ENCODE measurements at places on chromosomes 16 and 17. TPM values are rescaled to one million over a fixed set of nuclear protein-coding genes. Genes with fewer than 3 reads are reported as not detected.

Gene FBXW10B
- total RNA-seq: 0.19 TPM

Gene CD300LG
- total RNA-seq: 1.2 TPM

DNA sequence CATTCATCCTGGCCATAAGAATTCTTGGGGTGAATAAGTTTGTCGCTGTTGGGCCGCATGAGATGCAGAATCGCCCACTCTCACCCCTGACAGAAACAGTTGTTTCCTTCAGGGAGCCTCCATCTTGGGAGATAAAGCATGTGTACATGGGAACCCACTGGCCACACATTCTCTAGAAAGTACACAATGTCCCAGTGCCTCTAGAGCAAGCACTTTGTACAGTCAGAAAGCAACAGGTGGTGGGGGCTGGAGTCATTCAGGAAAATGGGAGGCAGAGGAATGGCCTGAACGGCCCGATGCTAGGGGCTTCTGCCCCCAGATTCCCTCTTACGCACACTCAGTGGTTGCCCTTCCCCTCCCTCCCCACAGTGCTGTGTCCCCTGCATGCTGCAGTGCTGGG, 16.1 kb downstream of the ACE start:
- H3K4me1 ChIP-seq: peaks cover 20% of the 10 kb centered on the region
- H3K27me3 ChIP-seq: no peaks in the 10 kb centered on the region
- no peaks in the 10 kb centered on the region for H3K36me3 ChIP-seq
- no peak overlapping the region for H3K4me3 ChIP-seq

Gene TBC1D3
- total RNA-seq: not detected

- H3K4me3 ChIP-seq: no peak overlapping the region
- H3K36me3 ChIP-seq: no peaks in the 10 kb centered on the region
- H3K4me1 ChIP-seq: no peaks in the 10 kb centered on the region
- no peak for DNase-seq
- no peaks in the 10 kb centered on the region for H3K27me3 ChIP-seq
These were observed 228.8 kb downstream of the SLC39A11 start for GRCh38 chr17:72863526-72864211.

Gene OTOP3
- total RNA-seq: not detected

Gene RPS6KB1
- total RNA-seq: 34.8 TPM

- no peaks in the 10 kb centered on the region for H3K27me3 ChIP-seq
- H3K4me1 ChIP-seq: no peaks in the 10 kb centered on the region
- H3K36me3 ChIP-seq: no peaks in the 10 kb centered on the region
- DNase-seq: no peak
These were observed 236.4 kb downstream of the BCAS3 start for GRCh38 chr17:60914078-60914477.

DNA sequence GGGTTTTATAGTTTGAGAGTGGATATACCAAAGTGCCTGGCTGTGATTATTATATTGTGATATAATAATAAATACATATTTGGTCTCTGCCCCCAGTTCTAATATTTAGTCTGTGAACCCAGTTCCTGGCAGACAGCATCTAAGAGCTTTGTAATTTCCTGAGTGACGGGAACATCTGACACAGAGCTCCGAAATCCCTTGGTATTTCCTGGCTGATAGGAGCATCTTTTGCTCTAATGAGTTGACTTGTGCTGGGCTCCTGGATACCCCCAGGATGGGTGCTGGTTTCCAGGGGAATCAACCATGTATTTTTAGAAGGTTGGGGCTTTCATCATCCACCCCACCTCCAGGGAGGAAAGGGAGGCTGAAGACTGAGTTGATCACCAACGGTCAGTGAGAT, 187.3 kb downstream of the CDH13 start:
- no peak overlapping the region for H3K4me3 ChIP-seq
- no peak for DNase-seq
- H3K4me1 ChIP-seq: no peaks in the 10 kb centered on the region
- no peak overlapping the region for H3K27ac ChIP-seq

GRCh38 chr17:48603959-48604769, 622 bp downstream of the HOXB6 start:
- no peak for DNase-seq
- H3K36me3 ChIP-seq: no peaks in the 10 kb centered on the region
- no peaks in the 10 kb centered on the region for H3K27me3 ChIP-seq
- peak overlapping the region; percentile 94 for H3K4me3 ChIP-seq
- H3K27ac ChIP-seq: peak overlapping the region; percentile 90

DNA sequence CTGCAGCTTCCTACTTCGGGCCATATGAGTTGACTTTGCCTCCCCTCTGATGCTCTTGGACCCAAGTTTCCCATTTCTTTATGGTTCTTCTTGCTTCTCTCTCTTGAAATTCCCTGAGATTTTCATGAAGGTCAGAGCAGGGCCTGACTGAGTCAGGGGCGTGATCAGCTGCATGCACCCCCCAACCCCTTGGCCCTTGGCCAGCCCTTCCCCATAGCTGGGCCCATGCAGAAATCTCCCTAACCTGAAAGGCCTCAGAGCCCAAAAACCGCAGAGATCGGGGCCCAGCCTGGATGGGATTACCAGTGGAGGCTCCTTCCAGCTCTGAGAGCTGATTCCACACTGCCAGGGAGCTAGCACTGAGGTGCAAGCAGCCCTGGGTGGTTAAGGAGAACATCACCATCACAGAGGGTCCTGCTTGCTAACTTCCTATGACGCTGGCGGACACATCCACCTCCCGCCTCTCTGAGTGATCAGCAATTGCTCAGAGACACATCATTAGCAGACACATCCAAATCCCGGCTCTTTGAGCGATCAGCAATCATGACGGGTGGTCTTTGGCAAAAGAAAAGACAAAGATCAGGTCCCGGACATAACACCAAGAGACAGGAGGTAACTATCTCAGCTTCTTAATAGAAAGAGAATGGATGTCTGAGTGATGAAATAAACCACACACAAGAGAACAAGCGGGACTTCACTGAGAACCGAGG, 161.5 kb downstream of the C16orf78 start:
- no peaks in the 10 kb centered on the region for H3K4me1 ChIP-seq
- no peak overlapping the region for H3K4me3 ChIP-seq
- DNase-seq: no peak
- no peaks in the 10 kb centered on the region for H3K27me3 ChIP-seq

Gene QRICH2
- total RNA-seq: 2.0 TPM

GRCh38 chr16:27980919-27981700, 82.4 kb downstream of the GSG1L start:
- no peaks in the 10 kb centered on the region for H3K4me1 ChIP-seq
- H3K4me3 ChIP-seq: no peak overlapping the region
- H3K27me3 ChIP-seq: no peaks in the 10 kb centered on the region
- H3K27ac ChIP-seq: no peak overlapping the region

DNA sequence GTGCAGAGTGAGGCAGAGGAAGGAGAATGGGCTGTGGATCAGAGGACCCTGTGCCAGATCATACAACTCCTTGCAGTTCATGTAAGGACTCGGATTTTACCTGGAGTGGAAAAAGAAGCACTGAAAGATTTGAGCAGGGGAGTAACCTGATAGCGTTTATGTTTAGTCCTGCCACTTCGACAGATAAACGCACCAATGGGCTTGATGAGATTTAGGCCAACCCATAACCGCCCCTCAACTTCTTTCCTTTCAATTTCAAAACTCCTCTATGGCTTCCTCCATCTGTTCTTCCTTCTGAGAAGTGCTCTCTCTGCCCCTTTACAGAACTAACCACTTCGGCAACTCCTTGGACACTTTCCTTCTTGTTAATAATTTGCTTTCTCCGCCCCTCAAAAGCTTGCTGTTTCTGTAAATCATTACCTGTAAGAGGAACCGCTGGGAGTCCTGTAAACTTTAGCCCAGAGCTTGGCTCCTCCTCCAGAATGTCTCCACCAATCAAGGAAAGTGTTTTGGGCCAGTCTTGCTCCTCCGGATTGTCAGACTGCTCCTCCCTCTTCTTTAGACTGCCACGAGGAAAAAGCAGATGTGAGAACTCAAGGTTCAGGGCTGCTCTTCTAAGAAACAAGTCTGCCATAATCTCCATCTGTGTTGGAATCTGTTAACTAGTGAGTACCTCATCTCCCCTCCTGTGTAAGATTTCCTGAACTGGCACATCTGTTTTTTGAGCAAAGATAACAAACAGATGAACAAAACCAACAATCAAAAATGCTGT, at the start of gene ACSM3:
ACSM3 (plus strand) TSS at position 554 of the 772 bp plus-strand sequence. CDS start 6,021 bp downstream, outside the sequence.
- H3K4me1 ChIP-seq: peaks cover 31% of the 10 kb centered on the region
- peak; percentile 88 for DNase-seq
- H3K27ac ChIP-seq: peak within 1 kb of the TSS; percentile 92
- no peaks in the 10 kb centered on the region for H3K36me3 ChIP-seq
- H3K27me3 ChIP-seq: no peaks in the 10 kb centered on the region
- H3K4me3 ChIP-seq: peak within 1 kb of the TSS; percentile 65

GRCh38 chr17:49061524-49061943, 64.3 kb downstream of the IGF2BP1 start:
- H3K36me3 ChIP-seq: no peaks in the 10 kb centered on the region
- no peak overlapping the region for H3K27ac ChIP-seq
- no peak for DNase-seq
- no peaks in the 10 kb centered on the region for H3K4me1 ChIP-seq
- no peaks in the 10 kb centered on the region for H3K27me3 ChIP-seq
- no peak overlapping the region for H3K4me3 ChIP-seq

DNA sequence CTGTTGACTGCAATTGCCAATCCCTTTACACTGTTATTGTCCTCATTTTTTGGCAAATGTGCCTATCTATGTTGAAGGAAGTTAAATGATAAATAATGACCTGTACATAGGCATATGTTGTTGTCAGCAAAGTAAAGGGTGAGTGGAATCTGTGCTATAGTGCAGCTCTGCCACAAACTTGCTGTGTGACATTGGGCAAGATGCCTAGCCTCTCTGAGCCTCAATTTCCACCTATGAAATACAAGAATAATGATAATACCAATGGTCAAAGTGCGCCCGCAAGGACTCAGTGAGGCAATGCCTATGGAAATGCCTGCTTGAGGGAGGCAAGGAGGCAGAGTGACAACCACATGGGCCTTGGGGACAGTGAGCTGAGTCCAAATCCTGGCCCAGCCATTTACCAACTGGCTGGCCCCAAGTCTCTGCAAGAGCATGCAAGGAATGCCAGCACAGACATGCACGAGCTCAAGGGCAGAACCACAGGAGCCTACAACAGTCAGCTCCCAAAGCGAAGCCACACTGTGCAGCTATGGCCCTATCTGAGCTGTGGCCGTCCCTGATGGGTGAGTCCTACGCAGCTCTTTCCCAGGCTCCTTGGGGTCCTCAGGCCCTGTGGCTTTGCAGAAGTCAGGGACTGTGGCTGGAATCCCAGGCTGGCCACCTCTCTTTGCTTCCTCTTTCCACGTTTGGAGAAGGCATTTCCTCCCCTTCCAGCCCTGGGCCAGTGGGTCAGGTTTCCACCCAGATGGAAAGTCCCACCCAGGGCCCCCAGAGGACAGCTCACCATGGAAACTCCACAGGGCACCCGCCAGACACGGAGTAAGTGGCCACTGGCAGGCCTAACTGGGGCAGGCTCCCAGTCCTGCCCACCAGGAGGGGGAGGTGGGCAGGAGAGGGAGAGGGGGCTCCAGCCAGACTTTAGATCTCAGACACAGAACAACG, 82.1 kb downstream of the ZNF423 start:
- no peak overlapping the region for H3K27ac ChIP-seq
- no peaks in the 10 kb centered on the region for H3K36me3 ChIP-seq
- DNase-seq: no peak
- H3K27me3 ChIP-seq: no peaks in the 10 kb centered on the region
- H3K4me1 ChIP-seq: peaks cover 15% of the 10 kb centered on the region
- no peak overlapping the region for H3K4me3 ChIP-seq

DNA sequence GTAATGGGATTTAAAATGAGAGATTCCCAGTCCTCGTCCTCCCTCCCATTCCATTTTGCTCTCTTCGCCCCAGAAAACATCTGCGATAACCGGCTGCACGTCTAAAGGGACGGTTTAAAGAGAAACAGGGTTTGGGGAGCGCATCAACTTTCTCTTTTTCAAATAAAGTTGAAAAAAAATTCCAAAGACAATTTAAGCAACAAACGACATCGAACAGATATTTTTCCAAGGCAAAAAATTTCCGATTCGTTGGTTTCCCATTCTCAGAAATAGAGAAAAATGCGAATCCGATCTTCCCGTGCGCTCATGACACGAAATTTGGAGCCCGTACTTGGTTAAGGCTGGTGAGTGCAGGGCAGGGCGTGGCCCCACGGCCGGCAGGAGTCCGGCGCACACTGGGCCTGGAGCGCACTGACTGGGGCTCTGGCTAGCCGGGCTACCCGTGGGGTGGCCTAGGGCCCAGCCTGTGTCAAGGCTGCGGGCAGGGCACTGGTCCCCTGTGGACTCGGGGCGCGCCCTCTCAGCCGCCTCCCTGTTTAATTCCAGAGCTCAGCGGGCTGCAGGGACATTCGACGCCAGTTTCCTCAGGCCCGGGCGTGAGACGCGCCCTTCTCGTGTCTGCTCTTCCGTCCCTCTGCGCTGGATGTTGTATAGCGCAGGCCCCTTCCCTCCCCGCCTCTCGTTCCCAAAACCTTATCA, 17.9 kb upstream of the ZFHX3 start:
- H3K4me3 ChIP-seq: peak overlapping the region; percentile 14
- no peaks in the 10 kb centered on the region for H3K36me3 ChIP-seq
- H3K27ac ChIP-seq: peak overlapping the region; percentile 72
- H3K4me1 ChIP-seq: no peaks in the 10 kb centered on the region
- H3K27me3 ChIP-seq: peaks cover 47% of the 10 kb centered on the region

DNA sequence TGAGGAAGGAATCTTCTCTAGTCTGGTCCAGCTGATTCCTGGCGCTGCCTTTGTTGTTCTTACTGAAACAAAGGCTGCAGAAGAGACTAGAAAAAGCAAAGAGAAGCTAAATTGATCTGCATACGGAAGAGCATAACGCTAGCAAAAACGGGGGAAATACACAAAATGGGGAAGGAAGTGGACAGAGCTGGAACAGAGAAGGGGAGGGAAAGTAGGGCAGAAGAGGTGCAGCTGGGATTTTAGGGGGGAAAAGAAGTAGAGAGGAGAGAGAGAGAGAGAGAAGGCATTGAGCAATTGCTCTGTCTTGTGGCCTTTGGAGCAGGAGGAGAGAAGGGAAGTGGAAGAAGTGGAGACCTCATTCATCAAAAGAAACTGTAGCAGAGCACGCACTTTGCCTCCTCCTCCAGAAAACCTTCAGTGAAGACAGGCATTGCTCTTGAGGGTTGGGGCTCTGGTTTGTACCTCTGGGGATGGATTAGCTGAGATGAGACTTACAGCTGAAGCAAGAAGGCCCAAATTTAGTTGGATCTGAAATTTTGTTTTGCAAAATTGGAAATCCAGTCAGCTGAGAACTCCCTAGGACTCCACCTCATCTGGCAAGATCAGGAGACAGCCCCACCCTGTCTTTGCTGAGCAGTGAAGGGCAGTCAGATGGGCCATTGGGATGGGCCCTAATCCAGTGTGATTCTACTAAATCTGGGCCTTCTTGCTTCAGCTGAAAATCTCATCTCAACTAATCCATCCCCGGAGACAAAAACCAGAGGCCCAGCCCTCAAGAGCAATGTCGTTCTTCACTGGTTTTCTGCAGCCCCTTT, 55.8 kb downstream of the CDRT4 start:
- H3K27me3 ChIP-seq: no peaks in the 10 kb centered on the region
- DNase-seq: no peak
- no peaks in the 10 kb centered on the region for H3K36me3 ChIP-seq
- no peaks in the 10 kb centered on the region for H3K4me1 ChIP-seq
- no peak overlapping the region for H3K4me3 ChIP-seq
- H3K27ac ChIP-seq: no peak overlapping the region

Gene PTRH2
- total RNA-seq: 17.3 TPM

Gene TAC4
- total RNA-seq: 0.47 TPM

GRCh38 chr16:47467501-47467900, 6.4 kb downstream of the PHKB start:
- no peak for DNase-seq
- H3K27ac ChIP-seq: no peak overlapping the region
- H3K4me3 ChIP-seq: no peak overlapping the region
- H3K27me3 ChIP-seq: no peaks in the 10 kb centered on the region
- H3K4me1 ChIP-seq: peaks cover 6% of the 10 kb centered on the region
- no peaks in the 10 kb centered on the region for H3K36me3 ChIP-seq

- no peaks in the 10 kb centered on the region for H3K27me3 ChIP-seq
- DNase-seq: no peak
- no peaks in the 10 kb centered on the region for H3K4me1 ChIP-seq
- no peak overlapping the region for H3K27ac ChIP-seq
- H3K4me3 ChIP-seq: no peak overlapping the region
These were observed 83.3 kb downstream of the CDRT15 start for GRCh38 chr17:14153374-14153773.

Gene ABCA6
- total RNA-seq: 7.6 TPM

Gene SMARCE1
- total RNA-seq: 112 TPM
